ENCODE measurements at places on chromosomes 4 and X.

- DNase-seq = no peak
Measured at GRCh38 chr4:22103768-22104167, 155.2 kb upstream of the KCNIP4 start.

DNA sequence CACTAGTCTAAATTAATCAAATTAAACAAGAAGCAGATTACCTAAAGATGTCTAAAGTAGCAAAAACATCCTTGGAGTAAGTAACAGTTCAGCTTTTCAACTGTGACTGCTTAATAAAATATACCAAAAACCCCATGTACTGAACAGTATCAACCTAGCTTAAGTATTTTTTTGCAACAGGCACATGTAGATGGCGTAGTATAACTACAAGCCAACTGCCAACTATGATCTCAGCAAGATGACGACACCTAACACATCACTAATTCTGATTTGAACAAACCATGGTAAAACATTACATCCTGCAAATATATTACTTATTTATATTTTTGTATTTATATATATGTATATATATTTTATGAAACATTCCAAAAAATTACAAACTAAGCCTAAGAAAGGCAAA, 24.5 kb downstream of the DHX15 start:
- DNase-seq = no peak

DNA sequence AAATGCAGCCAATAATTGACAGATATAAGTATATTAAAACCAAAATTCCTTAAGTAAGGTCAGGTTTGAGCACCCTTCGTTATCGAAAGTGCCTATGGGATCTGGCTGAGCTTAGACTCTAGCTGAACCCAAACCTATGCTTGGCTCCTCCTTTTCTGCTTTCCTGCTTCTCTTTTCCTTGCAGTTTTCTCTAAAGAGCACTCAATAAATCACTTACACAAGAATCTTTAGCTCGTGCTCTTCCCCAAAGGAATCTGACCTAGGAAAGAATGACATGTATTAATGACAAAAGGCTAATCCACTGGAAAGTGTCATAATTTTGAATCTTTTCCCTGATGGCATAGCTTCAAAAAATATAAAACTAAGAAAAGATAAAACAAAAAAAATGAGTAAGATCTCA, 282.7 kb downstream of the DKK2 start:
- DNase-seq = no peak

DNA sequence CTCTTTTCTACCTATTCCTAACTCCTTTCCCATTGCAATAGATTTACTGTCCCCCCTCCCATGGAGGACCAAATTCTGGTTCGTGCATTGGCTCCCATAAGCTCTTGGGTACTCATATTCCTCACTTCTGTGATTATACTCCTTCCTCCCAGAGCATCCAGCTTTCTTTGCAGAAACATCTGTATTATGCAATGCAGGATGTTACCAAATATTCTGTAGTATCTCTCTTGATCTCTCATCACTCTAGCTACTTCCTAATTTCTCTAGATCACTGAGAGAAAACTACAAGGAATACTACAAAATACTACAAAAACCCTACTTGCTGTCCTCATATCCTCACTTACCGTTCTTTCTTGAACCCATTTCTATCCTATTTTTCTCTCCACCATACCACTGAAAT, 395.9 kb upstream of the HS3ST1 start:
- no peak for DNase-seq

DNA sequence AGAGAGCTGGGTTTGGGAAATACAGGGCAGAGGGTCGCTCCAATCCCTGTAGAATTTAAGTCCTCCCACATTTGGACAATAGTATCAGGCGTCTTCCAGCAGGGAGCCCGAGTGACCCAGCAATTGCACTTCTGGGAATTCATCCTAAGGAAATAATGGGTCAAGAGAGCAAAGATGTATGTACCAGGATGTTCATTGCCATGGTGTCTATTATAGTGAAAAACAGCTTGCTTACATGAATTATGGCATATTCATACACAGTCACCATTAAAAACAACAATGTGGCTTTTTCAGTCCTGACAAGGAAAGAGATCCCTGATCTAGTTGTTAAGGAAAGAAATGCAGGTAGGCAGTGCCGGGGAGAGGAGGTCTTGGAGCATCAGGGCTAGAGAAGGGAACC, 167.7 kb downstream of the PJA1 start:
- no peak for DNase-seq

DNA sequence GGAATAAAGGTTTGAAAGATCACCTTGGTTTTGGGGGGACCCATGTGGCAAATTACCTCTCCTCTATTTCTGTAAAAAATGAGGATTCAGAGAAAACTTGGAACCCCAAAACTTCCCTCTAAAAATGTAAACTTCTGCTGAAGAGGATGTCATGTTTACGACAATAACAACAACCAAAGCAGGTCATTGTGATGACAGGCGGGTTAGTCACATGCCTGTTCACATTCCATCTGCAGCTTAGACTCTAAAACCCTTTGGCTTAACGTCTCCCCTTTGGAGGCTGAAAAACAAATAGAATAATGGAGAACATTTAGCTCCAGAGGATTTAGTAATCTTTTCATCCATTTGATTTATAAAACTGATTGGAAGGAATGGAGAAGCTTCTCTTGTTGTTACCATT, 75.0 kb upstream of the FAM9C start:
- no peak for DNase-seq

DNA sequence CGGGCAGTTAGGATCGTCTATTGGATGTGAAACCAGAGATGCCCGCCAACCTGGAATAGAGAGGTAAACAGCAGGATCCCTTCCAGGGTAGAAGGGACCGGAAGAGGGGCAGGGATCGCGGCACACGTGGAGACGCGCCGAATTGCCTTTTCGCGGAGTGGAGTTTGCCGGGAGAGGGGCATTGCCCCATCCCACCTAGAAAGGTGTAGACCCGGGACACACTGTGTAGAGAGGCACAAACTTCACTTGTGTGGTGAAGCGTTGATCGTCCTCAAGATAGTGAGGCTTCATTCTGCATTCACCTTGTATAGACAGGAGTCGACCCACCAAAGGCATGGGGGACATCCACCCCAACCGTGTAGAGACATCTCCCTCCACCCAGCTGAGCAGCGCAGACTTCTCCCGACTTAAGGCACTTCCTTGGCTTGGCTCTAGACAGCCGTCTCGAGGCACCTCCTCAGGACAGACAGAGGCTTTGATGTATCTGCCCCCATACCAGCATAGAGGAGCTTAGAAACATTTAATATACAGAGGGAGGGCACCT, 410 bp downstream of the GNL3L start:
- DNase-seq = no peak

DNA sequence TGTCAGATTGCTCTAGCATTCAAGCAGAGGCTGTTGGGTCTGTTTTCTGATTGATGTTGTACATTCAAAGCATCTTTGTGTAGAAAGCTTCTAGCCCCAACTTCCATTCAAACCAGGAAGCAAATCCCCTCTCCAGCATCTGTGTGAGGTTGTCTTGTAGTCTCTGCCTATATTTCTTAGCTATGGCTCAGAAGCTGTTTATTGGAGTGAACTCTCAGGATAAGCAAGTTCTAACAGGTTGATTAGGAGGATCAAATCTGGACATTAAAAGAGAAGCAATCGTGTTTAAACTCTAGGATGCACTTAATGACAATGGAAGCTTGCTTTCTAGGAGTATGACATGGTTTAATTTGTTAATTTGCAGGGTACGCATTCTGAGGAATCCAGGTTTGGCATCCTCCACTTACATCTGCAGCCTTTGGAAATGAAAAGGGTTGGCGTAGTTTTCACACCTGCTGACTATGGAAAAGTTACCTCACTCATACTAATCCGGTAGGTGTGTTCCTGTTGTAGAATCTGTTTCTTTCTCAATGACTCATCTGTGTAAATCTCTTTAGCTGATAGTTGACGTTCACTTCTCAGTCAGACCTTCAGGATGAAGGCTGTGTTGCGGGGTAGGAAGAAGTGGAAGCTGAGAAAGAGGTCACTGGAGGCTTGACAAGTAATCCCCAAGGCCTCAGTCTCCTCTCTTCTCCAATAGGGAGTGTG, 88.0 kb upstream of the TLR2 start:
- no peak for DNase-seq

DNA sequence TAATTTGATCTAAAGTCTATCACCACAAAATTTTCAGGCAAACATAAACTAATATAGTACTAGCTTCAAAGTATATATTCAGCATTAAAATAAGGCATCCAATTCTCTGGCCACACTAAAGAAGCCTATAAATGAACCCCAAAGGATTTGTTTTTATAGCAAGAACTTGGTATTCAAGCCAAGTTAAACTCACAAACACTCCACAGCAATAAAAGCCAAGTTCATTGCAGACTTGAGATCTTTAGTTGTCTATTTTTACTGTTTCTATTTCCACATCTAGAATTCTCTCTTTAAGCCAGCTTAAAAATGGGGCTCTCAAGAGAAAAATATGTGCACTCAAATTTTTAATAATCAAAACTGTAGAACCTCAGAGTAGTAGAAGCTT, 51.1 kb downstream of the WDFY3 start:
- no peak for DNase-seq

GRCh38 chrX:24216827-24217226, 67.3 kb downstream of the ZFX start:
- DNase-seq = no peak

DNA sequence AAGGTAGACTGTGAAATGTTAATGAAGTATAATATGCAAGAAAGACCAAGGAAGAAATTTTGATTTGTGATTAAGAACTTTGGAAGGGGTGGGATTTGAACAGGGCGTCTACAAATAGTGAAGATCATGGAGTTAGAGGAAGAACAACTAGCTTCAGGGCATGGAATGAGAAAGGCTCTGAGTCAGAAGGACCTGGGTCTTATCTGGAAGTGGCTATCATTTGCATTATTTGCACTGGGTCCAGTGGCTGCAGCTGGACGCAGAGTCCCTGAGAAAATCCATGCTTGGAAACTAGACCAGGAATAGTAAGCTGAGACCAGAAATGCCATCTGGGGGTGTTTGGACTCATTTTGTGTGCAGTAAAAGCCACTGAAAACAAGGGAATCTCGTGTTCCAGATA, 4.3 kb upstream of the LIMCH1 start:
- DNase-seq = no peak

- no peak for DNase-seq
Measured at GRCh38 chr4:2226261-2226660, 15.7 kb downstream of the HAUS3 start.

DNA sequence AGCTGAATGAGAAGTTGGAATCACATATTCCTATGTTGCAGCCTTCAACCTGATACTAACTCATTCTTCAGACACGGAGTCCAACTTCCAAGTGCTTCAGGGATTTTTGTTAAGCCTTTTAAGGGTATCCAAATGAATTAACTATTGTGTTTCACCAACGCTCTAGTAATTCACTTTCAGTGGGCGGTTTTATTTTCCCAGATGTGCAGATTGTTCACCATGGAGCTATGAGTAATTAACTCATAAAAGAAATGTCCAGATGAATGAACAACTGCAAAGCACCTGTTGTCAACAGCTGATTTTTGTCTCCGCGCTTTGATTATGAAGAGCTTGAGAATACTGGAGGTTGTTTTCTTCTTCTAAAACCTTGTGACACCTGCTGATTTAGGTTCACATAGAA, 187.6 kb downstream of the CBR4 start:
- DNase-seq = no peak

DNA sequence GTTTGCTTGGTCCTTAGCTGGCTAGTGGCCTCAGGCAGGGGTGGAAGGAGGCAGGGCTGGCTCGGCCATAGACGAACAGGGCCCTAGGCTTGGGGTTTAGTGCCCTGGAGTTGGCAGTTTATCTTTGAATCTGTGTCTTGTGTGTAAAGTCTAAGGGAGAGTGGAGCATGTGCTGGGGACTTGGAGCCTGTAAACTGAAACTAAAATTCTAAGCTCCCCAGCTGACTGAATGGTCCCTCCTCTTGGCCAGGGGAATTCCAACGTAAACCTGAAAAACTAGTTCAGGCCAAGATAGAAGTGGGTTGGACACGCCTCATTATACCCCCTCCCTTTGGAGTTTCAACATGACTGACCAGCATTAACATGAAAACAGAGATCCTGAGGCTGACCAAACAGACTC, 46.1 kb upstream of the GPR78 start:
- DNase-seq = no peak

DNA sequence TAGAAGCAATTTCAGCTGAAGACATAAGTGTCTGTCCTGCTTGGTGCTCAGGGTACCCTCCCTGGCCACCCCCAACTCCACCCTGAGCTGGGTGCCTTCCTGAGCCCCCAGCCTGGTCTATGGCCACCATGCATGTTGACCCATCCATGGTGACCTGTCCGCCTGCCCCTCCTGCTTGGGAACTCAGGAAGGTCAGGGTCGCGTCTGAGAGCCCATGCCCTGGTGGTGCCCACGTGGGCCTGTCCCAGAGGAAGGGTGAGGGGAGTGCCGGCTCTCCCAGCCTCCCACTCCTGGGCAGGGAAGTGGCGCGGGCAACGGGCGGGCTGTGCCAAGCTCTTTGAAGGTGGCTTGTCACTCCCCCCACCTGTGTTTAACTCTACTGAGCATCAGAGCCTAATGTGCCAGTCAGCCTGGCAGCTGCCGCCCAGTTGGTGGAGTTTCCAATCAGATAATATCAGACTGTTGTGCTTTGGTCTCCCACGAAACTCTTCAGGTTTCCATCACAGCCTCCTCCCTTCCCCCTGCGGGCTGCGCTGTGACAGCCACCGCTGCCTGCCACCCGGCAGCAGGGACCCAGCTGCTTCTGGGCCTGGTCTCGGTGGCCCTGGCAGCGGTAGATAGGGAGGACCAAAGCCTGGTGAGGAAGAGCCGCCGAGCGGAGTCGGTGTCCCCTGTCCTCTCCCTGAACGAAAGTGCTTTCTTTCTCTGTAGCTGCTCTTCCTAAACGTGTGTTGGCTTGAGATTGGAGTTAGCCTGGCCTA, 4.8 kb downstream of the SH3BP2 start:
- peak; percentile 26 for DNase-seq

DNA sequence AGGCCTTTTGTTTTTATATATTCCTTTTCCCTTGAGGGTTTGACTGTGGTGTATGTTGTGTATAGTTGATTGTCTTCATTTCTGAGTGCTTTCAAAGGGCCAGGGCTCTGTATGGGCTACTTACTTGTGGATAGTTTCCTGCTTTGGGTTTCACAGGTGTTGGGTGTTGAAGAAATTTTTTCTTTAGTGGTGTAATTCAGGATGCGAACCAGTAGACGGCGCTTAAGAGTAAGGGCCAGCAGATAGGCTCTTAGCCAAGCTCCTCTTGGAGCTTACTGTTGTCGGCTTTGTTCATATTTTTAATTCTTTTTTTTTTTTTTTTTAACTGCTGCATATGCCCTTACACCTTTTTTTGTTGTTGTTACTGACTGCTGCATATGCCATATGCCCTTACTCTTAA, 276.3 kb upstream of the GALNT7 start:
- no peak for DNase-seq

GRCh38 chr4:167218022-167218608, 16.2 kb downstream of the SPOCK3 start:
- no peak for DNase-seq

DNA sequence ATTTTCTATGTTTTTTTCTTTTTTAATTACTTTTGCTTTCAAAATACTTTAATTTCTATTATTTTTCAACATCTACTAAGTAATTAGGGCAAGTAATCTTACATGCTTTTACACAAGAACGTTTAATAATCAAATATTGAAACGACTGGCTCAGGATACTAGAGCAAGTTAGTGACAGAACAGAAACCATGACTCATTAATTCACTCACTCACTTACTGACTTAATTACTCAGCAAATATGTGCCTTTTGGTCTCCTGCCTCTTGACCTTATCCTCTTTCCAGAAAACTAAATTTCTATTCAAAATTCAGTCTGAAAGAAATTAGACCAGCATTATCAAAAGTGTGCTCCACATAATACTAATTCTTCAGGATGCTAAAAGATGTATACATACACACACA, 314.9 kb upstream of the TEX13C start:
- DNase-seq = no peak

Measured in activated gamma-delta T cell treated with Interleukin-2 at 50 U/mL for 16 hours (primary cell).